ENCODE measurements at places on chromosomes 6 and 20.

DNA sequence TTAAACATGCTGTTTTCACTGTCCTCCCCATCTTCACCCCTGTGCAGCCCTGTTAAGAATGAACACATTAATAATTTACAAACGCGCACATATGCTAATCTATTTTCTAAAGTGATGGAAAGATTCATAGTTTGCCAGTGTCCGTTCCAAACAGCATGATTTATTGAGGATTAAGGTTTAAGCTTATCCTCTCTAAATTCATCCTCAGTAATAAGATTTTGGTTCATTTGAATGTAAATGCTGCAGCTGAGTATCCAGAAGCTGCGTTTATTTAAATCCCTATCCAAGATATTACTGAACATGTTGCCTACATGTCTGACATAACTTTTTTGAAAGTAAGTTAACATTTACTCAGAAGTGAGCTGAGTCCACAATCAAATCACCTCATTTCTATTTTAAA is 42.8 kb upstream of the FAM135A start:
- DNase-seq: no peak

DNA sequence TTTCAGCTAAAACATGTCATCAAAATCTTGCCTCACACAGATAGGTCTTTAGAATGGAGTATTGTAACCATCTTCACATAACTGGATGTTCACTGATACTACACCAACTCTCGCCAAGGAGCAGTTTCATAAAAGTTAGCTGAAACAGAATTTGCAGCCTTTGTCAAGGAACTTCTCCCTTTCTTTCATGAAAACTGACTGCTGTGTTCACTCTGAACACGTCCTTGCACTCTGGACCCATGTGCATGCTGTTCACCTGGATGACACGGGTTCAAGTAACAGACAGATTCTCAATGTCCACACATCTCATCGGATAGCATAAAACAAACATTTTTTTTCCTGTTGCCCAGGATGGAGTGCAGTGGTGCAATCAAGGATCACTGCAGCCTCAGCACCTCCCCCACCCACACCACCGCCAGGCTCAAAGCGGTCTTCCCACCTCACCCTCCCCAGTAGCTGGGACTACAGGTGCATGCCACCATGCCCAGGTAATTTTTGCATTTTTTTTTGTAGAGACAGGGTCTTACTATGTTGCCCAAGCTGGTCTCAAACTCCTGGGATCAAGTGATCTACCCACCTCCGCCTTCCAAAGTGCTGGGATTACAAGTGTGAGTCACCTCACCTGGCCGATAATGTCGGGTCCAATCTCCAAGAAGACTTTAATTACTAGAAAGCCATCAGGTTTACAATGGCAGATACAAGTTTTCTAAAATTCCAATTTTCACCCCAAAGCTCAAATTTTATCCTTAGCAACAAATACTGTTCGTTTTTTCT is 9.4 kb downstream of the DIDO1 start:
- no peak for DNase-seq

DNA sequence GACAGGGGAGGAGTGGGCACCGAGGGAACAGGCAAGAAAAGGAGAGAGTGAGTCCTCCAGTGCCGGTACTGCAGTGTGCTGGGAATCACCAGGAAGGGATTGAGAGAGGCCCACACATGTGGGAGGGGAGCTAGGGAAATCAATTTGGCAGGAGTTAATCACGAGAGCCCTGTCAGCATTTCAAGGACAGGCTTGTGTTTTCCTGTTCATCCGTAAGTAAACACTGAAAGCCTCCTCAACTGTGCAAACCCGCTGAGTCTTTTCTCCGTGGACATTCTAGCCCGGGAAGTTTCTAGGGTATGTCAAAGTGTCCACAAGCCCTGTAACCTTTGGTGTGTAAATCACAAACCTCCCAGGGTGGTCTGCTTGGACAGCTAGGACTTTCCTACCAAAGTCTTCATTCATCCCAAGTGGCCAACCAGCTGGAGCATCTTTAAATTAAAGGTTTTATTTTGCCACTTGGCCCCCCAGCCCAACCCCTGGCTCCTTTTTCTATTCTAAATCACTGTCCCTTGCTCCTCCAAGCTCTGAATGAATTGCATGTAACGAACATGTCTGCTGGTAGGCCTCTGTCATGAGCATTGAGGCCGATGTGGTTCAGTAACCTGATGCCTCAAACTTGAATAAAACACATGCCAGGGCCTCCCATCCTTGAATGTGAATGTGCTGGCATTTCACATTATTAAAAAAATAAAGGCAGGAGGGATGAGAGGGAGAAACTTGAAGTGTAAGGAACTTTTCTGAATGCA is 149.1 kb downstream of the ZNF217 start:
- DNase-seq: no peak

DNA sequence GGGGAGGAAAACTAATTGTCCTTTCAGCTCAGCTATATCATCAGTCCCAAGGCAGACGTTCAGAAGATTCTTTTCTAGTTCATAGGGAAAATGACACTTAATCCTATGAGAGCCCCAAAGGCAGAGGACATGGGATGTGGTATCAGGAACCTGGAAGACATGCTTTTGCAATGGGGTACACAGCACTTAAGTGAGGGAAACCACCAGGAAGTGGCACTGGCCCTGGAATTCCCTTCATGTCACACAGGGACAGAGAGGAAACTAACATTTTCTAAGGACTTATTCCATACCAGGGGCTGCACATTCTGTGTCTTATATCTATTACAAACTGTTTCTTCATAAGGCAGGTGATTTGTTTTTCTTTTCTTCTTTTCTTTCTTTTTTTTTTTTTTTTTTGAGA is 28.2 kb downstream of the VPS52 start:
- DNase-seq: no peak

- DNase-seq: no peak
Observed at GRCh38 chr6:38901802-38902522, 146.6 kb upstream of the GLP1R start.

DNA sequence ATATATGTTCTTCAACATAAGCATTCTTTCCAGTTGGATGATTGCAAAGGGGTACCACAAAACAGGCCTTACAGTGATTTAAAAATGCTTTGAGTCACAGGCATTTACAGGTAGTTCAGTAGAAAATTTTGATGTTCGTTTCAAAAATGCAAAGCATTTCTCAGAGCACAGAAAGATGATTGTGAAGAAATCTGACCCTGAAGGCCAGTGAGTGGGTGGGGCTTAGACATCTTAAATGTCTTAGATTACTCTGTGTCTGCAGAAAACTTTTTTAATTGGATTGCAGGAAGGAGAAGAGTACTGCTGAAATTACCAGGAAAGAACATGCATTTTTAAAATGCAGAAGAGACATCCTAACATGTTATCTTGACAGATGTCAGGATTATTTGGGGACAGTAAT is 268.3 kb downstream of the CDKAL1 start:
- DNase-seq: no peak

DNA sequence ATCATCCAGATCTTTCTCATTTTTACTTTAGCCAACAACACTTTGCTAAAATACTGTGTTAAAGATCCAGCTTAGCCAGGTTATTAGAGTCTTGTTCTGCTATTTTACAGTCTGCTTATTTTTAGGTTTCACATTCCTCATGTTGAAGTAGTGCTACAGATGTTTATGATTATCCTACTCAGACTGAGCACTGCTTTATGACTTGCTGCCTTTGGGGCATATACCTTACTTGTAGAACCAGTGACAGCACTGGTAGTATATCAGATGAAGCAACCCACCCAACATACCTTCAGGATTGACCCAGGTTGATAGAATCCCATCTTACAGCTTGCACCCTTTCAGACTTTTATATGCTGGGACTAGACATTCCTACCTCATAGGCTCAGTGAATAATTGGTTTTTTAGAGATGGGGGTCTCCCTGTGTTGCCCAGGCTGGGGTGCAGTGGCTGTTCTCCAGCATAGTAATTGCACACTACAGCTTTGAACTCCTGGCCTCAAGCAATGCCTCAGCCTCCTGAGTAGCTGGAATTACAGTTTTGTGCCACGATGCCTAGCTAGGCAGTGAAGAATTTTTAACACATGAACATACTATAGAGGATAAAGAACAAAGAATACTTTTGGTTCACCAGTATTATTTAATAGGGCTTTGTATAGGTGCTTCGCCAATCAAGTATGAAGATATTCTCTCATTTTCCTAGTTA is 63.8 kb upstream of the DYNLRB1 start:
- DNase-seq: no peak

- no peak for DNase-seq
Observed at GRCh38 chr20:50136822-50137599, 16.5 kb downstream of the PEDS1 start.

- no peak for DNase-seq
Observed at GRCh38 chr6:30683183-30683979, 3.1 kb downstream of the PPP1R18 start.

Measured in T-cell (primary cell).